A375 (cell line): ENCODE measurements at places on chromosomes 1 and 21. TPM values are rescaled to one million over a fixed set of nuclear protein-coding genes. Genes with fewer than 3 reads are reported as not detected.

TNFRSF1B gene
- 3.6 and 4.1 TPM in 2 replicates for total RNA-seq

PLEKHN1 gene
- total RNA-seq = 4.0 and 4.1 TPM in 2 replicates

CRYAA gene
- total RNA-seq = not detected in 2 replicates

HLX gene
- total RNA-seq = 5.8 and 8.1 TPM in 2 replicates

SPRR4 gene
- not detected in 2 replicates for total RNA-seq

NBPF4 gene
- total RNA-seq = not detected in 2 replicates

IFI44 gene
- 23.5 and 29.3 TPM in 2 replicates for total RNA-seq

OLFML3 gene
- total RNA-seq = 0.53 and 0.90 TPM in 2 replicates

PCP4 gene
- total RNA-seq = not detected in 2 replicates

RRAGC gene
- 5.2 TPM in 2 replicates for total RNA-seq

LRRC71 gene
- total RNA-seq = not detected in 2 replicates

PYHIN1 gene
- total RNA-seq = not detected in 2 replicates

SUSD4 gene
- 0.13 and 0.26 TPM in 2 replicates for total RNA-seq

IFNGR2 gene
- total RNA-seq = 37.4 and 39.2 TPM in 2 replicates

GBP6 gene
- not detected in 2 replicates for total RNA-seq

FNDC10 gene
- 3.6 and 6.1 TPM in 2 replicates for total RNA-seq

THEM5 gene
- not detected in 2 replicates for total RNA-seq
